ENCODE measurements at places on chromosomes 2 and 18.

DNA sequence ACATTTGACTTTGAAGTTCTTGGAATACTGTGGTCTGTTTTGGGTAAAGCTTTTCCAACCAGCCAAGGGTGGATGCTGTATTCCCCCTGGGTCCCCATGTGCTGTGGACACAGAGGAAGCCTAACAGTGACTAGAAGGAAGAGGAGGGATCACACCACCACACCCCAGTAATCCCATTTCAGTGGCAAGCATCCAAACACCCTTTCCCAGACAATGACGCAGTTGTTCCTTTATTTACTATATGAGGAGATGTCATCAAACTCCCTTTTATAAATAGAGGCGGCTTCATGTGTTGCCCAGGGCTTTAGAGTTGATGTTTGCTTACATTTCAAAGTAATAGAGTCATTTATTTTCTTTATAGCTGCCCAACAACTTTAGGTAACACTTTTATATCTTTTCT lies 959.4 kb upstream of the GYPC start:
- DNase-seq: no peak

GRCh38 chr2:59677158-59677557 lies 876.3 kb downstream of the BCL11A start:
- no peak for DNase-seq

DNA sequence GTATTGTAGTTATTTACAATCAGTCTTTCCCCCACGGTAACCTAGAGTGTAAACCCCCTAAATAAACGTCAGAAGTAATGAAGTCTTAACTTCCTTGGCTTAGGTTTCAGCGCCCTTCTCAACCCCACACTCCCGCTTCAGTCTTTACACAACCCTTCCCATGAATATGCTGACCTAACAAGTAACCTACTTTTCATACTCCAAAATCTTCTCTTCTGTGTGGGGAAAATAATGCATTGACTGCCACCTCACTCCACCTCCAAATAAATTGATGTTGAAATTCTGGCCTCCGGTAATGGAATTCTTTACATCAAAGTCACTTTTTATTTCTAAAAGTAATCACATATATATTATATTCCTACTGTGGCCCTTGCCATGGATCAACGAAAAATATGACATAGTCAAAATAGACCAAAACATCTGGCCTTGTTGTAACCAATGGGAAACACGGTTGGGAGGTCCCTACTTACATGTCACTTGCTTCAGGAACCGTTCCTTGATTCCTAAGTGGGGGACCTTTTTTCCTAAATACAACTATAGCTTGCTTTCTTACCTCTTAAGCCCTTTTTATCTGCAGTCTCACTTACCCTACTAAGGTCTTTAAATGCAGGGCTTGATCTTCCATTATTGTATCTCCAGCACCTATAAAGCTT lies 961 bp downstream of the GEN1 start:
- DNase-seq: no peak

GRCh38 chr2:207777124-207777523 lies 7.4 kb upstream of the FZD5 start:
- no peak for DNase-seq
